ENCODE measurements at places on chromosomes 3 and 15.

DNA sequence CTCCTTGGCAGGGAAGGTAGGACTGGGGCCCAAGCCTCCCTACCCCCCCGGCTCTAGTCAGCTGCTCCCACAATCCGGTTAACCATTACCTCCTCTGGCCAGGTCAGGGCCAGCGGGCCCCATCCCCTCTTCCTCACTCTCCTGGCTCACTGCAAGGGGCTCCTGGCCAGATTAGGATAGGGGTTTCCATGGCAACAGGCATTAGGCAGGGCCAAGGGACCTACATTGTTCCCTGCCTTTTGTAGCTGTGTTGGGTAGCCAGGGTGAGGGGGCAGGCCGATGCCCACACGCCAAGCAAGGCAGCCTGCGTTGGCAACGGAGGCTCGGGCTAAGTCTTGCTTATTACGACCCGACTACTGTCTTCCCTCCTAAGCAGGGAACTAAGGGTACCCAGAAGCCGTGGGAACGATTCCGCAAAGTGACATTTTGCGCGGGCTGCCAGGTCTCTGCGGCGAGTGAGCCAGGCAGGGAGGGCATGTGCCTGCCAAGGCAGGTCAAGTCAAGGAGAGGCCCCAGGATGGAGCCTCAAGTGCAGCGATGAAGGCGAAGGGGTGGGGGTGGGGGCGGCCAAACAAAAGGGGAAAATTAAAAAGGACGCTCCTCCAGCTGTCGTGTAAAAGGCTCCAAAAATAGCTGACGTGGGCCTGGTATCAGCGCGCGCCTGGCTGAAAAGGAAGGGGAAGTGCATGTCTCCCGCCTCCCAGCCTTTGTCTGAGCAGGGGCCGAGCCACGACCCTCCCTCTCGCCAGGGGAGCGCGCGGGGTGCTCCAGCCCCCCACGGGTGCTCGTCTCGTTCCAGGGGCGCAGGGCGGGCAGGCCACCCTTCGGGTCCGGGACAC, 919 bp downstream of the IDH2 start:
- DNase-seq: no peak

DNA sequence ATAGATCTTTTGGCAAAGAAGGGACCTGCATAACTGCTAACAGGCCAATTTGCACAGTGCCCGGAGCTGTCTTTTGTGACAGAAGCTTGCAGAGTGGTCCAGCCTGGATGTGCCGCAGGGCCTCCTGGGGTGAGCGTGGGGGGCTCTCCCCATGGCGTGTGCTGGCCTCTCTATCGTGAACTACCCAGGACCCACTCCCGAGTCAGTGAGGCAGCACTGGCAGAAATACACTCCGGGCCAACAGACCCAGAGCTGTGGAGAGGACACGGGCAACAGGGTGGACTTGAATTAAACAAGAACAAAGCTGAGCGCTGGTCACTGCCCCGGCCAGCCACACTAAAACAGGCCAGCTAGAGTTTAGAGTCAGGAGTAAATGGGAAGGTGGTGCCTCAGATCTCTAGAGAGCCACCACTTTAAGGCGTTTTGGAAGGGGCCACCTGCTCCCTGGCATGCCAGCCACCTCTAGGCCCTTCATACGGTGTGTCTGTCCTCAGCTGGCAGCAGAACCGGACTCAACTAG, 152.1 kb downstream of the KLF13 start:
- DNase-seq: no peak

GRCh38 chr15:39459548-39459947, 121.3 kb upstream of the THBS1 start:
- DNase-seq: no peak

DNA sequence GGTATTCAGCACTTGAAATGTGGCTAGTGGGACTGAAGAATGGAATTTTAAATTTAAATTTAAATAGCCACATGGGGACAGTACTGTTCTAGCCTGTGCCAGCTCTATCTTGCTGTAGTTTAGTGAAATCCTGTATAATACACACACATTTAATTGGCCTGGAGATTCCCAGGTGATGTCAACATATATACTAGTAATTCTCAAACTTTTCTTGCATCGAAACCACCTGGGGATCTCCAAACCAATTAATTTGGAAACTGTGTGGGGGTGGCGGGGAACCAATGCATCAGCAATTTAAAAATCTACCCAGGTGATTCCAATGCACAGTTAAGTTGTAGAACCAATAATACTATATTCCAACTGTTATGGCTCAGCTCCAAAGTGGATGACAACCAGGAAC, 228.9 kb upstream of the MRPL3 start:
- no peak for DNase-seq

DNA sequence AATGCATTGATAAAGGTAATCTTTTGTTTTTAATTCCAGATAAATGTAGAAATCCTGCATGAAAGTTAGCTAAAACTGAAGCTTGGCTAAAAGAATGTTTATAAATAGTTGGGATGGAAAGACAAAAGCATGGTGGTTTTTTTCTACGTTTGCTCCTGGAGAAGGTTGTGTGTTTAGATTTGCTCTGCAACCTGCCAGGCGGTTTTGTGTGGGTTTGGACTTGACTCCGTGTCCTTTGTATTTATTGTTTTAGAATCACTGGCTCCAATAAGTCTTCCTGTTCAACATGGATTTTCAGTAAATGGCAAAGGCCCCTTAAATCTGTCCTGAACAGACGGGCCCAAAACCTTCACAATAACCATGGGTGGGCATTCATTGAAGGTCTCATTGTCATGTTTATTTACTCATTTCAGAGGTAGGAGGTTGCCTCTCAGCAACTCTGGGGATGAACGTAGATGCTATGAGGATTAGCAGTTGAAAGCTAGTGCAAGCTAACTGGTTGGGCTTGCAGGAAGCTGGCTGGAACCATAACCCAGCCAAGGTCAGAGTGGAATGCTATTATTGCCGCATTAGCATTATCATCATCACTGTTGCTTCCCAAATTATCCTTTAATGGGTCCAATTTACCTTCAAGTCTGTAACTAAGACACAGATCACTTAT, 60.6 kb upstream of the ADAMTS9 start:
- no peak for DNase-seq

DNA sequence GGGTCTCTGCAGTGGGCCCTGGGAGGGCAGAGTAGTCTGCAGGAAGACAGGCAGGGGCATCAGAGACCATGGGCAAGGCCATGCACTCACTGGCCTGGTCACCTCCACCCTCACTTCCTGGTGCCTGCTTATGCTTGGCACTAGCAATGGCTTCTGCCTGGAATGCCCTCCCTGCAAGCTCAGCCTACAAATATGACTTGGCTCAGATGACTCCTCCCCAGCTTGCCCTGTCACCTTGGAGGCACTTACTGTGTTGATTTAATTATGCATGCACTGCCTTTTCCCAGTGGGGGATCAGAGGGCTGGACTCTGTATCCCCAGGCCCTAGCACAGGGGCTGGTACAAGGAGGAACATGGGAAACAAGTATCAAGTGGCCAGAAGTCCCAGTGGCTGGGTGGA, 7.8 kb downstream of the C3orf18 start:
- DNase-seq: no peak

All from stimulated activated CD8-positive, alpha-beta memory T cell treated with anti-CD3 and anti-CD28 coated beads, Interleukin-7, amount 100 ng/mL, for 1 hour (primary cell).